ENCODE measurements at places on chromosomes 16 and 17.

DNA sequence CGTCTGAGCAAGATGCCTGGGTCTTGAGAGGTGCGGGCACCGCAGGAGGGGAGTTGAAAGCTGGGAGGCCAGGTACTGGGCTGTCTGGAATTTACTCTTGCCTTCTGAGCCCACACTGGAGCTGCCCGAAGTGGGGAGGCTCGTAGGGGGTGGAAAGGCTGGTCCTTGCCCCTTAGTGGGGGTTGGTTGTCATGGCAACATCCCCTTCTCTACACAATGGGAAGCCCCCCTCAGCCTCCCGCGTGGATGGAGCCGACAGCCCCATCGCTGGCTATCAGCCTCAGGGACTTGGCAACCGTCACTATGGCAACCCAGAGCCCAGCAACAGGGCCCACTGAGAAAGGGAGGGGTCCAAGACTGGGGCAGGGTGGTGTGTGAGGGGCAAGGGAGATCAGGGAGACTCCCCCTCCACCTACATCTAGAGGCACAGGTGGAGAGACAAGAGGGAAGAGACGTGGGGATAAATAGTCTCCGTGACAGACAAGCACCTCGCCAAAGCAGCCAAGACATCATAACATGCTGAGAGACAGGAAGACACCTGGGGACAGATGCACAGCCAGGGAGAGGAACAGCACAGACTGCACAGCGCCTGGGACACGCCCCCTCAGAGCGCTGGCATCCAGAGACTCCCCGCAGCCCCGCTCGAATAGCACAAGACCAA is 5.3 kb upstream of the DNAH2 start:
- DNase-seq: no peak

DNA sequence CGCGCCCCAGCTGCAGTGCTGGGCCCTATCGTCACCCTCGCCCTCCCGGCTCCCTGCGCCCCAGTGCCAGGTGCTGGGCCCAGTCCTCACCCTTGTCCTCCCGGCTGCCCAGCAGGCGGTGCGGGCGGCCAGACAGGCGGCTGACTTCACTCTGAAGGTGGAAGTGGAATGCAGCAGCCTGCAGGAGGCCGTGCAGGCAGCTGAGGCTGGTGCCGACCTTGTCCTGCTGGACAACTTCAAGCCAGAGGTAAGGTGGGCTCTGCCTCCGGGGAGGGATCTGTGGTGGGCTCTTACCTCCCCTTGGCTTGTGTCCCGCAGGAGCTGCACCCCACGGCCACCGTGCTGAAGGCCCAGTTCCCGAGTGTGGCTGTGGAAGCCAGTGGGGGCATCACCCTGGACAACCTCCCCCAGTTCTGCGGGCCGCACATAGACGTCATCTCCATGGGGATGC is 17.9 kb downstream of the QPRT start:
- no peak for DNase-seq

DNA sequence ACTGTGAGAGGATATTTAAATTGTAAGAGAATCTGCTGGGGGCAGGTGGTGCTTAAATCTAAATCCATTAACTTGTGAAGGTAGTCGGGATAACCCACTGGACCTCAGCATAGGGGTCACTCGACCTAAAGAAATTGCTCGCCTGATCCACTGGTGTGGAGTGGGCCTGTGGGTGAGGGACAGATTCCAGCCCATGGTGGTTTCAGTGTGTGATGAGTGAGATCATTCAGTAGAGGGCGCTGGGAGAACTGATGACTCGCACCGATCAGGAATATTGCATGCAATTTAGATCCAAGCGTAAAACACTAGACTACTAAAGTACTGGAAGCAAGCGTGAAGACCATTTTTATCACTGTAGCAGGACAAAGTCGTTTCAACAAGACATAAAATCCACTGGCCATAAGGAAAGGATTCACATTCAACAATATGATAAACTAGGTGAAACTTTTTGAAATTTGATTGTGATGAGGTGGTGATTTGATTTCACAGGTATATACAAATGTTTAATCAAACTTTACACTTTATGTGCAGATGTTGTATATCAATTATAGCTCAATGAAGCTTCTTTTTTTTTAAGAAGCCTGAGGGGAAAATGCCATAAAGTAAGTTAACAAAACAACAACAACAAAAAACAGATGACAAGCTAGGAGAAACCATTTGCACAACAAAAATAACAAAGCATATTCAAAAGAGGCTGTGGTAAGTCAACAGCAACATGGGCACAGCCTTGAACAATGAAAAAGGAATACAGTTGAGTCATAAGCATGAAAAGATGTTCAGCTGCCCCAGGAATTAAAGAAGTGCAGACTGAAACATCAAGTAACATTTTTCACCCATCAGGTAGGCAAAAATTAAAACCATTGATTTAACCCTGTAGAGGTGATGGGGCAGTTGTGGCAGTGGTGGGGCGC is 7.5 kb upstream of the TMEM170A start:
- no peak for DNase-seq

- no peak for DNase-seq
These were observed 37.1 kb upstream of the DOC2B start for GRCh38 chr17:218432-219110.

DNA sequence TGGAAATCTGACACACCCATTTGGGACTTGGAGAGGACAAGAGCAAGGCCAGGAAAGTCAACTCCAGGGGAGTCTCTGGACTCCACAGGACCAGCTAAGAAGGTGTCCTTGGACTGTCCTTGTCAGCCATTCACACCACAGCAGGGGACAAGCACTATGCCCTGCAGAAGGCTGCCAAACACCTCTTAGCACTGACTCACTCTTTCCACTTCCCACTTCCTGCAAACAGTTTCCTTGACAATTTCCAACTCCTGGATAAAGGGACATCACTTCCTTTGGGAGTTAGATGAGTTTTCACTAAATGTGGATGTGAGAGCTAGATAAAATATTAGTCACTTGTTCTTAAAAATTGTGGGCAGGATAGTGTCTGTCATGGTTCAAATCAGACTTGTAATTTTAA is 37.8 kb upstream of the BCAR1 start:
- DNase-seq: no peak

Data from effector memory CD4-positive, alpha-beta T cell (primary cell).